ENCODE measurements at places on chromosomes 16 and 17.

- DNase-seq: no peak
Measured at GRCh38 chr16:80147026-80147655, 393.7 kb upstream of the DYNLRB2 start.

DNA sequence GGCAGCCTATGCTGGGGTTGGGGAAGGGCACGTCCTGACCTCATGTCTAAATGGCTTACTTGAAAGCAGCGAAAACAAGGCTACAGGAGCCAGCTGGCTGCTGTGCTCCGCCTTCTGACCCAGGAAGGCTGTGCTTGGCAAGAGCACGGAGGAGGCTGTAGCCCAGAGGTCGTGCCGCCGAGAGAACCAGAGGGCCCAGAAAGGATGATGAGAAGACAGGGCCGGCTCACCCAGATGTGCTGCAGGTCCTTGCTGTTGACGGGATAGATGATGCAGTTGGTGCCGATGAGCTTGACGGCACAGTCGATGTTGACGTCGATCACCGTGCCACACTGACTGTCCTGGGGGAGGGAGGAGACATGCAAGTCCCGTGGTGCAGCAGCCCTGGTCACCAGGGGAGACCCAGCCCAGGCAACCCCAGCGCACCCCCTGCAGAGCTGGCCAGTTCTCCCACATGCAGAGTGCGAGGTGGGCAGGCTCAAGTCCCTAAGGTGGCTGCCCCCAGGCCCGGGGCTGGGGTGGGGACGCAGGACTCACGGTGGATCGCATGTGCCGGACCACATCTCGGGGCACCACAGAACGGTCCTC is 20.7 kb downstream of the SPHK1 start:
- no peak for DNase-seq

DNA sequence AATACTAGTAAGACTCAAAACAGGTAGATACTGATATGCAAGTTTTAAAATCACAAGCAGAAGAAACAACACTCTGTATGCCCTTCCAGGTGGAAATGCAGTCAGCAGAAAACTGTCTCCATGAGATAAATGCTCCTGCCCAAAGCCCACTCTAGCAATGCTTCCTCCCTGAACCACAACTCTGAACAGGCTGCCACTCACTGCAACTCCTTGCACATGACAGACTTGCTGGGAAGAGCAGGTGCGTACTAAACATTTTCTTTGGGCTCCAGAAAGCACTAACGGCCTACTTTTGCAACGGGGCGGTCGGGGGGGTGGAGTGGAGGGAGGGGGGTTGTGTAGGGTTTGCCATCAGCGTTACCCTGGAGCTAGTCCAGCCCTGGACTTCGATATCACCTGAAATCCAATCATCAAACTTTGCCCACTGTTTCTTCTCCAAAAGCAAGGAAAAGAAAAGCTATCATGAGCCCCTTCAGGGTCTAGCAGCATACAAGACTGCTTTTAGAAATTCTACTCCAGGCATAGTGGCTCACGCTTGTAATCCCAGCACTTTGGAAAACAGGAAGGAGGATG is 46.1 kb downstream of the ANKRD11 start:
- DNase-seq: no peak

DNA sequence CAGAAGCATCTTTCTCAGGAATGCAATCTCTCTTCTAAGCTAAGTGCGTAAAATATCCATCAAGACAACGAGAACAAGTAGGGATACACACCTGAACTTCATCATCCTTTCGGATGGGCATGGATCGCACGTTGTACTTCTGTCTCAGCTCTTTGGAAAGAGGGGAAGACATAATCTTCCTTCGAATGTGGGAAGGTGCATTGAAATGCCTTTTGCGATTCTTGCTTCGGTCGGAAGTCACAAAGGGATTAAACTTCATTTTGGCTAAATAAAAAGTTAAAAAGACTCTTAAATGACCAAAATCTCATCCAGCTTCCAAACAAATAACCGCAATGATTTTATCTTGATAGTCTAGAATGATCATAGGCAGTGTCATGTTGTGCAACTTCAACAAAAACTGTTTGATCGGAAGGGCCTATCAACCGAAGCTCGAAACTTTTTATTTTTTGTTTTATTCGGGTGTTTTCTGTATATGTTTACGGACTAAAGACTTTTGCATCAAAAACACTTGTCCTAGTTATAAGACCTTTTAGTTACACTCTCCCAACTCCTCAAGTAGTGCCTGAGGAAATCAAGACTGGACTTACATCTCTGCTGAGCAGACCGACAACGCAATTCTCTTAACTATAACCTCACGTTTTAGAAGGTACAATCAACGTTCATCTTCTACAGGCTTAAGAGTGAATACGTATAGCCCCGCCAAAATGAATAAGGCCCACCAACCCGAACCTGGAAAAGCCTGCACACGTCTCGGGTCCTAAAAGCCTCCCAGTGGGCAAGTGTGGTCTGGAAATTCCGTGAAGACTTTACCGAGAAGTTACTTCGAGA is 727 bp downstream of the RPL26 start:
- DNase-seq: no peak

DNA sequence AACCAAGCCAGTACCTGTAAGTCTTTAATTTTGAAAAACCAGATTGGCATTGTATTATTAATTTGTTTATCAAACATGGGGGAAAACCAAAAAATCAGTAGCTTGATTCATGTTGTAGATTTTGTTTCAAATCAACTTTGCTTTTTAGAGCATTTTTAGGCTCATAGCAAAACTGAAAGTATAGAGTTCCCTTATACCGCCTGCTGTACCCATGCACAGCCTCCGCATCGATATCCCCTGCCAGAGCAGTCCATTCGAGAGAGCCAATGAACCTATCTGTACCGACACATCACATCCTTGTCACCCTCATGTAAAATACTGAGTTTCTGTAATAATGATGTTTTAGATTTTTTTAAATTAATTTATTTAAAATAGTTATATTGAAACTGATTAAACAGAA is 16.2 kb upstream of the MRC2 start:
- DNase-seq: no peak

- DNase-seq: no peak
Measured at GRCh38 chr17:33016920-33017319, 25.3 kb downstream of the SPACA3 start.

DNA sequence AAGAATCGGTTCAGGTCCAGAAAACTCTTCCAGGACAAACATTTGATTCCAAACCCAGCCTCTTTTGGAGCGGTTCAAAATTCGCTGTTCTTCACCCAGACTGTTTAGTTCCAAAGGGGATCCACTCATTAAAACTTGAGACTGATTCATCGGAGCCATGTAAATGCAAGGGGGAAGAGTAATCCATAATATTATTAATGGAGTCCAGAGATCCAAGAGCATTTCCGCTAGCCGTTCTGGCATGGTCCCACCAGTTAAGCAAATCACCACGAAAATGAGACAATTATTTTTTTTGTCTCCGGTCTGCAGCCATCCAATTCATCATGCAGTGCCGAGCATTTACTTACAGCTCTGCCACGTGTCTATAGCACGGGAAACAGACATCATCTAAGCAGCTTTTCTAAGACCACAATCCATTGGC is 15.1 kb downstream of the CDH8 start:
- no peak for DNase-seq

GRCh38 chr17:82963104-82963950 is 116.1 kb upstream of the METRNL start:
- peak; percentile 49 for DNase-seq

DNA sequence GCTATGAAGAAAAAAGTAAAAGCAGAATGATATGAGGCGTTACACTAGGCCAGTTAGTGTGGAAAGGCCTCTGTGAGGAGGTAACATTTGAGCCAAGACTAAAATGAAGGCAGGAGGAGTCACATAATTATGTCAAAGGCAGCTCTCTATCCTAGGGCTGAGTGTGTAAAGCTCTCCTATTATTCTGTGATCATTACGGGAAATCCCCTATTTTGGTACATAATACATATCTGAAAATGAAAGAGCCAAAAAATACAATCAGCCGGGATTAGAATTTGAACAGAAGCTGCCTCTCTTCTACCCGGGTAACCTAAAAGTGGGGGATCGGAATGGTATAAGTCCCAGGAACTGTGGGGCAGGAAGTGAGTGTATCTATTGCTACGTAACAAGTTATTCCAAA is 27.1 kb downstream of the HEATR3 start:
- DNase-seq: no peak

- DNase-seq: no peak
Measured at GRCh38 chr17:58665946-58666857, 25.6 kb downstream of the TEX14 start.

GRCh38 chr17:19725486-19725885 is 9.1 kb upstream of the SLC47A2 start:
- no peak for DNase-seq

- peak; percentile 14 for DNase-seq
Measured at GRCh38 chr16:67025210-67025550, 3.8 kb upstream of the CBFB start.

DNA sequence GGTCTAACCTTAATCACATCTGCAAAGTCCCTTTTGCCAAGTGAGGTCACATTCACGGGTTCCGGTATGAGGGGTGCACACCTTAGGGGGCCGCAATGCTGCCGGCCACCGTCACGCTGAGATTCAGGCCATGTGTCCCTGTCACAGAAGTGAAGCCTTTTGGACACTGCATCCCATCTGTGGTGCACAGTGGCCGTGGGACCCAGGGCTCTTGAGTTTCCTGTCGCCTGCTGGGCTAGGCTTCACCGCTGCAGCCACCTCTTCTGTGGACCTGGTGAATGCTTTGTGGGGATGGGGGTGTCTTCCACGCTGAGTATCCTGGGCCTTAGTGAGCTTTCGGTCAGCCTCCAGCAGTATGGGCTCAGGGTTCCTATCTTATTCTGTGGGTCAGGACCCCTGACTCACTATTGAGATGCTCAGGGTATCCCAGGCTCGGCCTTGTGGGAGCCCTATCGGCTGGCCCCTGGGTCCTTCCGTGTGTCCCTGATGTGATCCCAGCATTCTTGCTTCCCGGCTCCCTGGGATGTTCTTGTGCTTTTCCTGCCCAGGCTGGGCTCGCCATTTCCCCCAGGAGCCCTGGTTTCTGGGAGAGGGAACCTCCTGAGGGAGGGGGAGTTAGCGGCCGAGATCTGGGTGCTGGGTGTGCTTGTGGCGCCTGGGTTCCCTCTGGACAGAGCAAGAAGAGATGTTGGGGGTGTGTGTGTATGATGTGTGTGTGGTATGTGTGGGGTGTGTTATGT is 4.9 kb upstream of the SLC38A10 start:
- no peak for DNase-seq

DNA sequence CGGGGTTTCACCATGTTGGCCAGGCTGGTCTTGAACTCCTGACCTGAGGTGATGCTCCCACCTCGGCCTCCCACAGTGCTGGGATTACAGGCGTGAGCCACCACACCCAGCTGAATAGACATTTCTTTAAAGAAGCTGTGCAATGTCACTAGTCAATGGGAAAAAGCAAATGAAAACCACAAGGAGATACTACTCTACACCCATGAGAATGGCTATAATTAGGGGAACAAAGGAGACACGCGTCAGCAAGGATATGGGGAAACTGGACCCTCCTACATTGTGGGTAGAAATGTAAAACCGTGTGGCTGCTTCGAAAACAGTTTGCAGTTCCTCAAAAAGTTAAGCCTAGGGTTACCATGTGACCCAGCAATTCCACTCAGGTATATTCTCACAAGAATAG is 103.4 kb downstream of the VPS53 start:
- no peak for DNase-seq

- DNase-seq: no peak
Measured at GRCh38 chr16:49766225-49766624, 89.7 kb downstream of the ZNF423 start.

DNA sequence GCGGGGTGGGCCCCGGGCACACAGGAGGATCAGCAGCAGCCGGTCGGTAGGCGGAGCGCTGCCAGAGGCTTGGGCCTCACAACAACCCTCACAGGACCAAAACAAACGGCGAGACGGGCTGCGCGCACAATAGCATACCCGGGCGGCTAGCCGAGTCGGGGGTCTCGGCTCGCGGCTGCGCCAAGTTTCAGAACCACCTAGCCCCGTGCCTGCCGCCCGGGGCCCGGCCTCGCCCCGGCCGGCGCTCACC is 732 bp downstream of the ULK2 start:
- peak; percentile 61 for DNase-seq

DNA sequence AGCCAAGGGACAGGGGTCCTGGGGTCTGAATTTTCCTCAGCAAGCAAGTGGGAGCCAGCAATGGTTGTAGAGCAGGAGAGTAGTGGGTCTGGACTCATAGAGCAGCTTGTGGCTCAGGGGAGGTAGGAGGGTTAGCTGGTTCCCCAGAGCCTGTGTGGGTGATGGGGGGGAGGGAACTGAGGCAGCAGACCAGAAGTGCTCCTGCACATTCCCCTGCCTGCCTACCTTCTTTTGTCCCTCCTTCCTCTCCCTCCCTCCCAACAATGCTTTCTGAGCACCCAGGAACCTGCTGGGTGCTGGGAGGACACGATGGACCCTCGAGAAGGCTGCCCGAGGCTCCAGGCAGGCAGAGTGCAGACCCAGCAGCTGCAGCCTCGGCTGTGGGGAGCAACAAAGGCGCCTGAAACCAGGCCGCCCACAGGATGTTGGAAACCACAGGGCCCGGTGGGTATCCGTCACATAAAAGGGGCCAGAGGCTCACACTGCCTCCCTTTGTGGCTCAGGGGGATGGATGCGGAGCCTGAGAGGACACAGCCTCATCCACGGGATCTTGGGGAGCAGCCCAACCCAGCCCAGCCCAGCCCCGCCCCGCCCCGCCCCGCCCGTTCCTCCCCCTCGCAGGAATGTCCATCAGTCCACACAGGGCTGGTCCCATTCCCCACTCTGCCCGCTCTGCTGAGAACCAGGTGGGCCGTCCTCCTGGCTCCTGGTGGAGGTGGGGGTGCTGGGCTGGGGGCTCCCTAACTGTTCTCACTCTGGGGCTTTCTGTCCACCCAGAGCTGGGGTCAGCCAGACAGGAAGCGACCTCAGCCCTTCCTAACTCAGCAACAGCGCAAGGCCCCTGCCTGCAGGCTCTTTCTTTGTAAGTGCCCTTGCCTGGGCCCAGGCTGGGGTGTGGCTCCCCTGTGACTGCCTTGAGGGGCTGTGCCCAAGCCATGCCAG is 1.7 kb upstream of the NLRC3 start:
- peak; percentile 81 for DNase-seq

DNA sequence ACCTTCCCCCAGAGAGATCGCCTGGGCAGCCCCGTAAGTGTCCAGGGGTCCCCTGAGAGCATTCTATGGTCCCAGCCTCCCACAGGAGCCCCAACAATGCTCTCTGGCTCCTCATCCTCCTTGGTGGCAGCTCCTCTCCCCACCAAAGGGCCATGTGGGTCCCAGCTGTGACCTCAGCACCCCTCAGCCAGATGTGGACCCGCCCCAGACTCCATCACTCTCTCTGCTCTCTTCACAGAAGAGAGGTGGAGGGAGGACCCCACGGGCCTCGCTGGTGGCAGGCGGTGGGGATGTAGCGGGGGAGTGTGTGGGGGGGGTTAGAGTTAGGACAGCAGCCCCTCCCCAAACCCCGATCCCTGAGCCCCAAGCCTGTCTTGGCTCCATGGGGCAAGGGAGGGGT is 41.0 kb downstream of the SOCS3 start:
- no peak for DNase-seq

- no peak for DNase-seq
Measured at GRCh38 chr16:70151391-70151790, 22.2 kb upstream of the CLEC18C start.

All from activated T-cell treated with anti-CD3 and anti-CD28 coated beads, Interleukin-2, amount 50 U/mL, for 48 hours (primary cell).